ENCODE measurements at places on chromosomes 12 and 14.

GRCh38 chr12:99138393-99138792, 493.3 kb downstream of the APAF1 start:
- no peak for DNase-seq

- DNase-seq: no peak
These were observed 361.0 kb downstream of the DPF3 start for GRCh38 chr14:72532686-72533454.

DNA sequence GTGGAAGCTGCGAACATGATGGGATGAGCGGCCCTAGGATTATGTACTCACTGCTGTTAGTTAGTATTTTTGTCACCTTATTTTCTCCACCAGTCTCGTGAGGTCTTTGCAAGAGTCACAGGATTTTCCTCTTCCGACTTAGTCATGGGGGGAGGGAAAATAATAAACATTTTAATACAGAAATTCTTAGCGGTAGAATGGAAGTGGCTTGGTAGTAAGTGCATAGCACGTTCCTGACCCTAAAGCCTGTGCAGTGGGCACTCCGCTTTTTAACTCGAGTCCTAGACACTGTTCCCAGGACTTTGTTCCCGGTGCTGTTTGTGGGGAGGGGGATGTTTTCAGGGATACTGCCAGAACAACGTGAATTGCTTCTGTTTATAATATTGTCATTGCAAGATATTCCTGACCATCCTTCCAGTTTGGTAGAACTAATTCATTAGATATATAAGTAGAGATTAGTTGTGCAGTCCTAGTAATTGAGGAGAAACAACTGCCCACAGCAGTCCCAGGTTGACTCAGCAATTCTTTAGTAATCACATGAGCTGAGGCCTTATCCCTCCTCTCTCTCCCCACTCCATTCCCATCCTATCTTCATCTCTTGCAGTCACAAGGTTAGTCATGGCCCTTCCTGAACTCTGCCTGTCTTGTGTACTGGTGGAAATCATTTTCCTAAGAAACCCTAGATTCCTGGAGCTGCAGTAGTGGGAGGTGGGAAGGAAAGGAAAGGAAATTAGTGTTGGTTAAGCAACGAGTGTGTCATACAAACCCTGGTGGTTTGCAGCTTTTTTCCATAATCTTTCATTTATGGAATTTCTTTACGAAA, 799 bp downstream of the SLC38A6 start:
- DNase-seq: peak; percentile 19

GRCh38 chr12:132257206-132257954, 72.0 kb downstream of the GALNT9 start:
- DNase-seq: no peak

GRCh38 chr12:90630006-90630405, 325.0 kb downstream of the CCER1 start:
- DNase-seq: no peak

DNA sequence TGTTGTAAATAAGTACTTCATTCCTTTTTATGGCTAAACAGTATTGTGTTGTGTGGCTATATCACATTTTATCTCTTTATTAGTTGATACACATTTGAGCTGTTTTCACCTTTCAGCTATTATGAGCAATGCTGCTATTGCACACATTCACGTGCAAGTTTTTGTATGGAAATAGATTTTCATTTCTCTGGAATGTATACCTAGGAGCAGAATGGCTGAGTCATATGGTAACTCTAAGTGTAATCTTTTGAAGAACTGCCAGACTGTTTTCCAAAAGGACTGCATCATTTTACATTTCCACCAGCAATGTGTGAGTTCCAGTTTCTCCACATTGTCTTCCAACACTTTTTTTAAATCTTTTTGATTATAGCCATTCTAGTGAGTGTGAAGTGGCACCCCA, 134.0 kb downstream of the SRGAP1 start:
- DNase-seq: no peak

DNA sequence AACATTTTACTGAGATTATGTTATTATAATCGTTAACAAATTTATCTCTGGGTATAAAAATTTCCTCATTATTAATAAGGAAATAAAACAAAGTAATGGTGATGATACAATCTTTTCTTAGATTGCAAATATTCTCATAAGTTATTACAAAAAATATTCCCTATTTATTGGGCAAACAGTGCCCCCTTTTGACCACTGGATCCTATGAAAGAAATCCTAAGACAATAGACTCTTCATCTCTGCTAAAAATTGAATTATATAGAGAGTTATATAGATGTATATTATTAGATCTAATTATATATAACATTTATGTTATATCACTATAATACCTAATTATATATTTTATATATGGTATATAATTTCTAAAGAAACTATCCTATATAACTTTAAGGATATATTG, 94.2 kb upstream of the FGD4 start:
- DNase-seq: no peak

GRCh38 chr12:124963211-124963610, 25.7 kb downstream of the DHX37 start:
- DNase-seq: no peak

GRCh38 chr12:93868771-93869170, 191.6 kb downstream of the CRADD start:
- no peak for DNase-seq

- DNase-seq: no peak
These were observed 21.2 kb downstream of the MTHFD1 start for GRCh38 chr14:64409126-64409920.

GRCh38 chr14:71606064-71606463, 326.2 kb upstream of the RGS6 start:
- DNase-seq: no peak

GRCh38 chr14:35112641-35113040, 9.1 kb downstream of the PPP2R3C start:
- no peak for DNase-seq

- no peak for DNase-seq
These were observed 35.0 kb upstream of the MDM1 start for GRCh38 chr12:68367116-68367515.
